CD4-positive, CD25-positive, alpha-beta regulatory T cell (primary cell): ENCODE measurements at places on chromosomes 5 and 9. TPM values are rescaled to one million over a fixed set of nuclear protein-coding genes. Genes with fewer than 3 reads are reported as not detected.

Gene PCDHGA11
- not detected for total RNA-seq

Gene IRX2
- not detected for total RNA-seq

Gene PTGS1
- total RNA-seq: 9.2 TPM

Gene IL13
- total RNA-seq: 0.84 TPM

Gene TEX48
- not detected for total RNA-seq

Gene STPG3
- not detected for total RNA-seq

Gene TLX3
- total RNA-seq: not detected

Gene DBN1
- 2.3 TPM for total RNA-seq

Gene GDA
- not detected for total RNA-seq
